ENCODE measurements at places on chromosomes 5 and 9.

GRCh38 chr5:40485021-40485998 lies 194.4 kb upstream of the PTGER4 start:
- no peak for DNase-seq

DNA sequence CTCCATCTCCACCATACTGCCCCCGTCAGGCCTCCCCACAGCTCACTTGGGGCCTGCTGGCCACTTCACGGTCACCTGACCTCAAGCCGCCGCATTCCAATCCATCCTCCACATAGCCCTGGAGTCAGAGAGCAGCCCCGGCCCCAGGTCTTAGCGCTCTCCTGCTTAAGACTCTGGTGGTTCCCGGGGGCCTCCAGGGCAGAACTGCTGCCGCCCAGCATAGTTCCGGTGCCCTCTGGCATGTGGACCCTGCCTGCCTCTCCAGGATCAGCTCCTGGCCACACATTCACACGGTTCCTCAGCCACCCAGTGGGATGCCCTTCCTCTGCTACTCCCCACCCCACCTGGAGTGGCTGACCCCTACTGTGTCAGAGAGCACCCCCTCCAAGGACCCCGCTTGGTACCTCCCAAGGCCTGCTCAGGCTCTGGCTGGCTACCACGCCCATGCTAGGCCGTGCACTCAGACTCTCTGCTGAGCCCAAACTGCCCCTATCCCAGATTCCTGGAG lies 8.7 kb downstream of the PHYKPL start:
- no peak for DNase-seq

GRCh38 chr5:65861830-65862241 lies 64.5 kb upstream of the ERBIN start:
- no peak for DNase-seq

- no peak for DNase-seq
These were observed 21.0 kb upstream of the ALDH1B1 start for GRCh38 chr9:38371495-38371894.

GRCh38 chr9:69637193-69637816 lies 34.9 kb downstream of the APBA1 start:
- no peak for DNase-seq

DNA sequence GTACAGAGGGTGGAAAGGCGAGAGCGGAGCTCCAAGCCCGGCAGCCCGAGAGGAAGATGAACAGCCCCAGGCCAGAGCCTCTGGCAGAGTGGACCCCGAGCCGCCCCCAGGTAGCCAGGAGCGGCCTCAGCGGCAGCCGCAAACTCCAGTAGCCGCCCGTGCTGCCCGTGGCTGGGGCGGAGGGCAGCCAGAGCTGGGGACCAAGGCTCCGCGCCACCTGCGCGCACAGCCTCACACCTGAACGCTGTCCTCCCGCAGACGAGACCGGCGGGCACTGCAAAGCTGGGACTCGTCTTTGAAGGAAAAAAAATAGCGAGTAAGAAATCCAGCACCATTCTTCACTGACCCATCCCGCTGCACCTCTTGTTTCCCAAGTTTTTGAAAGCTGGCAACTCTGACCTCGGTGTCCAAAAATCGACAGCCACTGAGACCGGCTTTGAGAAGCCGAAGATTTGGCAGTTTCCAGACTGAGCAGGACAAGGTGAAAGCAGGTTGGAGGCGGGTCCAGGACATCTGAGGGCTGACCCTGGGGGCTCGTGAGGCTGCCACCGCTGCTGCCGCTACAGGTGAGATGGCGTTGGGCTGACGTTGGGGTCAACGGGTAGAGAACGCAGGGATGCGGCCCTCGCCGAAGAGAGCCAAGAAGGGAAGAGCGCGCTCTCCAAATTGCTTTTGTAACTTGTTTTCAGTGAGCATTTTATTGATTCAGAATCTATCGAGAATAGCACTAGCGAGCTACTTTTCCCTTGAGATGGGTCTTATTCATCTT lies at the start of gene PTGER4:
Gene PTGER4 (plus strand): TSS at position 3 of the 769 bp plus-strand sequence. CDS start 1,079 bp downstream, outside the sequence.
- no peak for DNase-seq

- no peak for DNase-seq
These were observed 131.2 kb downstream of the WNK2 start for GRCh38 chr9:93315118-93315517.

GRCh38 chr9:114633438-114634089 lies 22.5 kb downstream of the TMEM268 start:
- no peak for DNase-seq

GRCh38 chr5:118279540-118280294 lies 708.6 kb downstream of the DTWD2 start:
- no peak for DNase-seq

DNA sequence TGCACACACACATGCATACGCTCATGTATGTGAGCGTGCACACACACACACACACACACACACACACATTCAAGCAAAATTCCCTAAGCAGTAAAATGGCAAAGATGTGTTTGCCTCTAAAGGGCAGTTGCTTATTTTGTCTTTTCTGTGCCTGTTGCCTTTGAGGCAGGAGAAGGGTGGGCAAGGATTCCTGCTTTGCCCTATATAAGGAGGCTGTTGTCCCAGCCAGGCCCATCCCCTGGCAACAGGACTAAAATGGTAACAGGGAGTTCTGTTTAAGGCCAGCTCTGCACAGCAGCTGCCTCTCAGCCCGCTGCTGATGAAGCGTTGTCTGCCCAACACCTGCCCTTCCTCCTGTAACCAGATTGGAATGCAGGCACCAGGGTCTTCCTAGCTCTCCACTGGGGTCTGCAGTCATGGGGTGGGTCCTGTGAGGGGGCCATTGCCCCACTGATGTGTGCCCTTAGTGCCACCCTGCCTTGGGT lies 64.4 kb downstream of the PPARGC1B start:
- DNase-seq = no peak

DNA sequence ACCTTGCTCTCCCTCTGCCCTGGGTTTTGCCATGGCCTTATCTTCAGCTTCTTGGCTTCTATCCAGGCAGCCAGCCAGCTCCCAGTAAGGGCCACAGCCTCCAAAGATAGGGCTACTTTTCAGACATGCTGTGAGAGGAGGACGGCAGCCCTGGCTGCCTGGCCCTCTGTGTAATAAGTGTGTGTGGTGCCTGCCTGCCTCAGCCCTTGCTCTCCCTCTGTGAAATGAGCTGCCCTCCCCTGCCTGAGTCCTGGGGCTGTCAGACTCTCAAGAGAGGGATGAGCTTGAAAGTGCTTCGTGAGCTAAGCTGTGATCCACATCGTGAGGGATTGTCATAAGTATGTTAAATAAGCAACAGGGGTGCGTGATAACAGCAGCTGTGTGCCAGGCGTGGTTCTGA lies 8.1 kb downstream of the NDST1 start:
- DNase-seq = no peak

GRCh38 chr9:129436751-129437625 lies 183.9 kb downstream of the C9orf50 start:
- DNase-seq = no peak

GRCh38 chr9:107137495-107138202 lies 145.4 kb upstream of the RAD23B start:
- no peak for DNase-seq

- DNase-seq = no peak
These were observed 15.1 kb upstream of the TNFAIP8 start for GRCh38 chr5:119340597-119341218.

DNA sequence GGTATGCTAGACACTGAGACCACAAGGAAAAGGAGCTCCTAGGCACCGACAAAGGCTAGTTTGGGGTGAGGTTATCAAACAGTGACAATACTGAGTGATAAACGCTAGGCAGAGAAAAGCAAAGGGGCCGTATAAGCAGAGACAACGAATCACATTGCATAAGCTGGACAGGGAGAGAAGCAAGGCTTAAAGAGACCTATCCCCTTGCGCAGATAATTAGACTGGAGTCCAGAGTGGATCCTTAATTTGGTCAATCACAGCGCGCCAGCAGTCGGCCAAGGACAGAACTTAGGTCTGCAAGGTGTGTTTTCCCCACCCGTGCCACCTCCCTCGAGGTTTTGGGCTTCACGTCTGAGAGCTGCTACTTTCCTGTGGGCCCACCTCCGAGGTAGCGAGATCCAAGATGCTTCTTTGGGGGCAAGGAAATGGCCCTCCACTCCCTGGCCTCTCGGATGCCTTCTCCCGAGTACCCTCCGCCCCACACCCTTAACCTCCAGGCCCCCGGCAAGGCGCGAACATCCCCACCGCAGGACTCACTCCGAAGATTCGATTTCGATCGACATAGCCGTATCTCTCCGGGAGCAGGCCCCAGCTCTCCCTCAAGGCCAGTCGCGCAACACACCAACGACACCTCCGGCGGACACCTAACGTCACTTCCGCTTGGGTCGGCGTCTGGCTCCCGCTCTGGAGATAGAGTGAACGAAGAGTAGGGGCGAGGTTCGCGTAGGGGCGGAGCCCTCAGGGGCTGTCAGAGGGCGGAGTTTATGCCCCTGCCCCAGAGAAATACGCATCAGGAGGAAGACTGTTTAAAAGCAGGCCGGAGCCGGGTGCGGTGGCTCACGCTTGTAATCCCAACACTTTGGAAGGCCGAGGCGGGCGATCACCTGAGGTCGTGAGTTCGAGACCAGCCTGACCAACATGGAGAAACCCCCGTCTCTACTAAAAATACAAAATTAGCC lies at the start of gene SMU1:
Gene SMU1 (minus strand): TSS at position 629 of the 959 bp plus-strand sequence. CDS start 66 bp downstream, at position 563.
- DNase-seq = peak; percentile 91

DNA sequence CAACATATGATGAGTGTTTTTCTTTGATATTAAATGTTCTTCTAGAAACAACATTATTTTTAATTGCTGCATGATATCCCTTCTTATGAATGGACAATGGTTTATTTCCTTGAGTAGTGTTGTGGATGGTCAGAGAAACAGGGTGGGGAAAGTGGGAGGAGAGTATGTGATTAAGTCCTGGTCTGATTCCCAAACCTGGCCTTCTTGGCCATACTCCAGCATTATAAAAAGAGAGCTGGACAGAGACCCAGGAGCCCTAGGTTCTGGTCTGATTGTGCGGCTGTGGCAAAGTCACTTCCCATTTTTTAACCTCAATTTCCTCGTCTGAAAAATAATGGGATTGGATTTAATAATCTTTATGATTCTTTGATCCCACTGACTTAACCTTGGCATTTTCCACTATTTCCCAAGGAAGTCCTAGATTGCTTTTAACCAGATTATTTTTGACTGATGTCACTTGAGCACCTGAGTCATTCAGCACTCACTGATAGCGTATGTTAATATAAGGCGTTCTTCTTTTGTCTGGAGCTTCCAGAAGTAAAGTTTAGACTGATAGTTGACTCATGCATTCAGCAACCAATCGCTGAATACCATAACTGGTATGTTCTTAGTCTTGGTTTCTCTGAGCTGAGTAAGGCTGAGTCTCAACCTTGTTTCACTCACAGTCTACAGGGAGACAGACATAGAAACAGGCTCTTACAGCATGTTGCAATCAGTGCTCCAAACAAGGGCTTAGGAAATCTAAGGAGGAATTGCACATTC lies 26.2 kb downstream of the OSMR start:
- DNase-seq = no peak

DNA sequence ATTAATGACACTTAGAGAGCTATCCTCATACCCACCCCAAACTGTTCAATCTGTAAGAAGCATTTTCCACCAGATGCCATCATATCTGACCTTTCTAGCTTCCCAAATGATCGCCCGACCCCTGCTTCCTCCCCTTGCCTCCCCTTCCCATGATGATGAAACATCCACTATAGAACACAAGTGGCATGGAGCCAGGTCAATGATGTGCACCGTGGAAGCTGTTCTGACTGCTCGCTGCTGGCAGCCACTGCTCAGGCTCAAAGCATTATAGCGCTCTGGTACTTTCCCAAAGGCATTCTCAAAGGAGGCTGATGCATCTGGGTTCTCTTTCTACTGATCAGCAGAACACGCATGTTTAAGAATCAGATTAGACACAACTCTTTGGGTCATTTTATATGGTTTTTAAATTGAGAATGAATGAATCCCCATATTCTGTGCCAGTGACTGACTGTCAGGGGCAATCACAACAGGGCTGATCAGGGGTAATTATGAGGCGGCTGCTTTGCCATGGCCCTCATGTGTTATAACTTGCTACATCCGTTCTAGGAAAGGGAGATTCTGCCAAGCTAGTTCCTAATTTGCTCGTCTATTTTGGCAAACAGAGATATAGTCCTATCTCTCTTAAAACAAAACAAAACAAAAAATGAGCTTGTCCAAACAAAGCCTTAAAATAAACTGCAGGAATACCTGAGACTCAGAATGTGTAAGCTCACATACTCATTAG lies 343.7 kb downstream of the ENC1 start:
- no peak for DNase-seq

DNA sequence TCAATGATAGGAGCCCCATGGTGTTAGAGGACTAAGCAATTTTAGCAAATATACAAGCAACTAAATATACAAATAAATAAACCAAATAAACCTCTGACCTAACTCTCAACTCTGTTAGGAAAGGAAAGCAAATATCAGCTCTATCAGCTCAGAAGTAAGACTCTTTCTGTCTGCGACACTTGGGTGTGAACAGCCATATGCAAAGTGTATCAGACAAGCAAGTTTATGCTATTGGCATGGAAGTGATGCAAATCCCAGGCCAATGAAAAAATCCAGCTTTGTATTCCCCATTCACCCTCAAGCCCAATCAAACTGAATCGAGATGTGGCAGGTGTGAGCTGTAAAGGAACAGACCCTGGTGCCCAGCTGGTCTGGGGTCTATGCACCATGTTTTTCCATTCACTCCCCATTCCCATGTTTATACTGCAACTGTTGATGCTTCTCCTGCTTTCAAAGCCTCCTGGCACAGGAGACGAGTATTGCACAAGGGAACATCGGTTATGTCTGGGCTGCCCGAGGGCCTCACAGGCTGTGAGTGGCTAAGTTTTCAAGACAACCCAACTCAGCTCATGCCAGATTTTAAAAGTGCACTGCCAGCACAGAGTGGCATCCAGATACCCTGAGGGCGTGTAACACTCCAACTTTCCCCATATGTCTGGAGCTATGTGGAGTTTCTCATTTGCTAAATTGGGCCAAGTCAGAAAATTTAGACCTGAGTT lies 73.1 kb downstream of the FEM1C start:
- no peak for DNase-seq

- DNase-seq = no peak
These were observed 605.9 kb upstream of the DAB2 start for GRCh38 chr5:40030661-40031060.

DNA sequence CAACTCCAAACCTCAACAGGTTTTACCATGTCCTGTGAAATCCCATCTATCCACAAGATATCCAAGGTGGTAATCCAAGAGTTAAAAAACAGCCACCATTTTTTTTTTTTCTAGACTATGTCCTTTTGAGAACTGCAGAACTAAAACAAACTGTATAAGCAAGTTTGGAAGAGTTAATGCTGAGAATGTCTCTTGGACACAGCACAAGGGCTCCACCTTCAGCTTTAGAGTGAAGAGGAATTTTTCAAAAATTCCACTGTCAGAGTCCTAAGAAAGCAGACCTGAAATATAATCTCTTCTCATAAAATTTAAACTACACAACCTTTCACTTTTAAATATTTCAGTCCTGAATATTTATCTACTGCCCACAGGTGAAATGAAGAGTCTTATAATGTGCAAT lies 167.8 kb upstream of the CCNG1 start:
- no peak for DNase-seq

DNA sequence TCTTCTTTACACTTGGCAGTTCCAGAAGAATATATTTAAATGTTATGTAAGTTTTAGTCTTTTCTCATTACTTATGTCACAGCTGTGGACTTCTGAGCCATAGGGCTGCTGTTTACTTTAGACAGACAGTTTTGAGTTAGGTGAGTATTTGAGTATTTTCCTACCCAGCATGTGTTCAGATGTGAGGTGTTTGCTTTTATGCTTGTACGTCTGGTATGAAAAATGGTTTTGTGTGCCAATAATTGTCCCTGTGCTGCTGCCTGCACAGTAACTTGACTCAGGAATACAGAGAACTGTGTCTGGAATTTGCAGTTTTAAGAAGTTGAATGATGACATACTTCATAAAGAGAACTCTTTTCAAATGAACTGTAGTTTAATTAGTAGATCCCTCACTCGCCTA lies 20.8 kb downstream of the MEGF10 start:
- no peak for DNase-seq

Data from caudate nucleus (tissue), 63 donors.